EL (cell line): ENCODE measurements at places on chromosomes 6 and 20.

DNA sequence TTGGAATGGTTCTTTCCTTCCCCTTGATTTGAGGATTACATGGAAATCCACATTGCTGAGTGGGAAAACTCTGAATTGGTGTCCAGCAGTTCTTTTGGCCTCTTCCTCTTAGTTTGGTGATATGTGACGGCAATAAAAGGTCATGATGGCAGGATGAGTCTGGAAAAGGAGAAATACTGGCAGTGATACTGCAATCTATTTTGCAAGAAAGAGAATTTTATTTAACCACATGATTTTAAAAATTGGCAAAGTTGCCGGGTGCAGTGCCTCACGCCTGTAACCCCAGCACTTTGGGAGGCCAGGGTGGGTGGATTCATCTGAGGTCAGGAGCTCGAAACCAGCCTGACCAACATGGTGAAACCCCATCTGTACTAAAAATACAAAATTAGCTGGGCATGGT, 73.1 kb downstream of the ADTRP start:
- no peak for DNase-seq

DNA sequence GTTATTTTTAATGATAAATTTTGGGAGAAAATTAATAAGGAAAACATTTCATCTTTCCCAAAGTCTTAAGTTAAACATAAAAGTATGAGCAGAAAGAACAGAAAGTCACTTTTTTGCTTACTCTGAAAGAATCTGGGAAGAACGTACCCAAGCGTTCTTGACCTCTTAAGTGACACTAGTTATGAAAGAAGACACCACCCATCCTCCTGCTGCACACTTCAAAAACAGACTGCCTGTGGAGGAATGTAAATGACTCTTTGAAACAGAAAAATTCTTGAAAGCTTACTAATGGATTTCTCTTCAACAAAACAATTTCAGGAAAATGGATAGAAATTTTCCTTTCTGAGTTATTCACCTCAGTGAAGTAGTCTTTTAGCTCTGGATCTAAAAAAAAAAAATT, 227.7 kb downstream of the MEI4 start:
- peak; percentile 37 for DNase-seq

GRCh38 chr6:1610497-1611321, 994 bp downstream of the FOXC1 start:
- peak; percentile 55 for DNase-seq

- DNase-seq, result no peak
Measured at GRCh38 chr6:37285861-37286311, 27.9 kb upstream of the TMEM217 start.

GRCh38 chr6:112938650-112939049, 591.5 kb downstream of the RFPL4B start:
- no peak for DNase-seq
